ENCODE measurements at places on chromosomes 5 and 9. TPM values are rescaled to one million over a fixed set of nuclear protein-coding genes. Genes with fewer than 3 reads are reported as not detected.
A peak's percentile ranks its signal among the peaks of the same experiment; 100 is the strongest.

DNA sequence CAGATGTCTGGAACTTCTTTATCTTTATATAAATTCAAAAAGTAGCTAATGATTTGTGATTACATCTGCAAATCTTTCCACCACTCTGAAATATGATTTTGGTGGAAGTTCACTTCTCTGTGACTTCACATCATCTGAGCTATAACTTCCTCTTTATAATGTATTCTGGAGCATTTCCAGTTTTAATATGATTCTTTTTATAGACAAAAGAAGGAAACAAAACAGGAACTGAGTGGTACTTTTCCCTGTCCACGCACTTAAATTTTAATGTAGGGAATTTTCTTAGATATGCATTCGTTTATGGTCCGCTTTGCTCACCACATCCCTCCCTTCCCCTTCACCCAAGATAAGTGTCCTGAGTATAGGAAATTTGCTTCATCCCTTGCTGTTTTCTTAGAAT, 333.5 kb downstream of the CHSY3 start:
- DNase-seq: peak; percentile 87

- peak; percentile 10 for DNase-seq
These were observed 26.8 kb upstream of the PPP2CA start for GRCh38 chr5:134252671-134253070.

The C9orf72 gene
- total RNA-seq: 7.3 TPM

The DCTN3 gene
- total RNA-seq: 91.0 TPM

The RASEF gene
- total RNA-seq: 0.05 TPM

DNA sequence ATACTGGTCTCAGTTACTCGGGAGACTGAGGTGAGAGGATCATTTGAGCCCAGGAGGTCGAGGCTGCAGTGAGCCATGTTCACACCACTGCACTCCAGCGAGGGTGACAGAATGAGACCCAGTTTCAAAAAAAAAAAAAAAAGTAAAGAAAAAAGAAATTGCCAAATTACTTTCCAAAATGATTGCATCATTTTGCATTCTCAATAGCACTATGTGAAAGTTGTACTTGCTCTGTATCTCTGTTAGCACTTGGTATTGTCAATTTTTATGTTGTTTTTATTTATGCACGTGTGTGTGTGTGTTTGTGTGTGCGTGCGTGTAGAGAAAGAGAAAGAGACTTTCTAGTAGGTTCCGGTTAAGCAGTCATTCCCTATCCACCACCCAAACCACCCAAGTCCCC, 328.4 kb downstream of the RAB3C start:
- DNase-seq: no peak

The IFNK gene
- not detected for total RNA-seq

All from endothelial cell of umbilical vein (primary cell).